ENCODE measurements at places on chromosomes 11 and 22.

- DNase-seq, result peak; percentile 78
These were observed 63.7 kb downstream of the PRDM11 start for GRCh38 chr11:45209891-45210699.

DNA sequence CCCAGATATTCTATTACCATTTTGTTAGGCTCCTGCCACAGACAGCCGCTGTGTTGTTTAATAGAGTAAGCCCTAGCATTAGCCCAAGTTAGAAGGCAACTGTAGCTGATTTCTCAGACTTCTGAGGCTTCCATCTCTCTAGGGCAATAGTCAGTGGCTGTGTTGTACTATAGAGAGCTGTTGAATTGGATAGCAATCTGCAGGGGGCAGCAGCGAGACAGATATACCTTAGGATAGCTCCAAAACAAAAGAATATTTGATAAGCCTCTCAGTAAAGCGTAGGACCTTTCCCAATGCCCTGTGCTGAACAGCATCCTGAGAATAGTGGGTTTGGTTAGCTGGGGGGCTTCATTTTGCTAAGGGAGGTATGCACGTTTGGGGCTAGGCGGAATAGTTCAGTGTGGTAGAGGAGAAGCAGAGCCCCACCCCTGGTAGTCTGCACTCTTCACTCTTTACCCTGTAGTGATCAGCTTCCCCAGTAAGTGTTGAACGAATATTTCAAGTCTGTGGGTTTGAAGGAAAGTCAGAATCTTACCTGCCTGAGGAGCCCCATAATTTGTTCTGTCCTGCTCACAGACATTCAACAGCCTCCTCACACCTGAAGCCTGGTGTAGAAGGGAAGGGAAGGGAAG is 515.1 kb downstream of the INSC start:
- no peak for DNase-seq

DNA sequence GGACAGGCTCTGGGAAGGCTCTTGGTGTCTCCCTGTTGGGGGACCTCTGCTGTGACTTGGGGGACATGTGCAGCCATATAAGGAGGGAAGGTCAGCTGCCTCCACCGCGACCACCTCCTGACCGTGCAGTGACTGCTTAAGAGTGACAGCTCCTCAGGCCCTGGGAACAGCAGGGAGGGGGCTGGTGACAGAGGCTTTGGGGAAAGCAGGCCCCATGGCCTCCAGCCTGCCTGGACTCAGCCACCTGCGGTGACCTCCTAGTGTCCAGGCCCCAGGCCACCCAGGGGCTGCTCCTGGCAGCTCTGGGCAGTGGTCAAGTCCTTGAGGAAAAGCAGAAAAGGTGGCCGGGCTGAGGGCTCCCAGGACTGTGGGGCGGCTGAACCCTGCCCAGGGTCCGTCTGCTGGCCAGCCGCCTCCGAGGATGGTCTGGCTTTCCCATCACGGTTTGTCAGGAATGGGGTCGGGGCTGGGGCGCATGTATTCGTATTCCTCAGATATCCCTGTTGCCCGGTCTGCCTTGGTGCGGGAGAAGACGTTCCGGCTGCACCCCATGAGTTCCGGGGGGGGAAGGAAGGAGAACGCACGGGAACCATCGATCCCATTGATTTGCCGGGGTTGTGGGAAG is 96.8 kb downstream of the WNT7B start:
- DNase-seq, result no peak

- no peak for DNase-seq
These were observed 52.7 kb upstream of the RRM1 start for GRCh38 chr11:4041731-4042391.

DNA sequence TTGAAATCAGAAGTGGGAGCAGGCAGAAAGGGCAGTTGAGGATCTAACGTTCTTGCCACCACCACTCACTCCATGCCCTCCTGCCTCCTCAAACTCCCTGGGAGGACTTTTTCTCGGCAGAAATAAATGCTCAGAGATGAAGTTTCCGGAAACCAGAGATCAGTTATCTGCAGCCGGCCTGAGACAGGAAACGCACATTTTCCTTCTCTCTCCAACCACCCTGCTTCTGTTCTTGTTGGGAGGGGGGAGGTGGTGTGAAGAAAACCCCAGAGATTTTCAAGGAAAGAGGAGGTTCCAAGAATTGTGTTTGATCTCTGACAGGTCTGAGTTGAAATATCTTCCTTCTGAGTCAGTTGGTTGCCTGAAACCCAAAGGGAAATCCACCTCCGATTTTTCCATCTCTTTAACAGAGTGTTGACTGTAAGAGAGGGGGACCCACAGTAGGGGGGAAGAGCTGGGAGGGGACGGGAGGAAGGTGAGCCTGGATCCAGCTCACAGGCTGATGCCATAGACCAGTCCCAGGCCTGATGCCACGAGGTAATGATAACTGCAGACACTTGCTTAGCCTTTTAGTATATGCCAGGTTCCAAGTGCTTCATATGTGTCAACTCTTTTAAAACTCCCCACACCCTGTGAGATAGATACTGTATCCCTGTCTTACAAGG is 100.8 kb downstream of the TRAF6 start:
- DNase-seq, result peak; percentile 93

Measured in iris pigment epithelial cell (primary cell).